HT-29 (cell line): ENCODE measurements at places on chromosomes 12 and 14. TPM values are rescaled to one million over a fixed set of nuclear protein-coding genes. Genes with fewer than 3 reads are reported as not detected.
A peak's percentile ranks its signal among the peaks of the same experiment; 100 is the strongest.

KLRC2 gene
- 2.7 and 3.0 TPM in 2 replicates for total RNA-seq

RPAP3 gene
- 8.6 and 9.4 TPM in 2 replicates for total RNA-seq

HSPB8 gene
- 0.05 and 0.13 TPM in 2 replicates for total RNA-seq

FOXN4 gene
- not detected in 2 replicates for total RNA-seq

ART4 gene
- total RNA-seq = not detected in 2 replicates

RNF31 gene
- 62.3 and 67.8 TPM in 2 replicates for total RNA-seq

REM2 gene
- total RNA-seq = 0.18 and 0.53 TPM in 2 replicates

GRCh38 chr14:77837926-77838325 is 38.0 kb downstream of the ADCK1 start:
- DNase-seq = no peak

DNA sequence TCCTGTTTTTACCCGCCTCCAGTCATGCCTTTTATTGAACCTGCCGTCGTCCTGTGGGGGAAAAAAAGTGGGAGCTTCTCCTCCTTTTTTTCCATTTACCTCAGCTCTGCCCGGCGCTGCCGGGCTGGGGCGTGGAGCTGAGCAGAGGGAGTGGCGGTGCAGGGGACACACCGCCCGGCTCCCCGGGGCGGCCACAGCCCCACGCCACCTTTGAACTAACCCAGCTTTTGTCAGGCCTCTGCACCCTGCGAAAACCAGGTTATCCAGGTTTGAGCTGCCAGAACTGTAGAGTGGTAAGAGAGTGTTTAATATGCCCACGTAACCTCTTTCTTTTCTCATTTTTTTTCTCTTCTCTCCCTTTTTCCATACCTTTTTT is 161.0 kb upstream of the FKBP4 start:
- DNase-seq = no peak

DNA sequence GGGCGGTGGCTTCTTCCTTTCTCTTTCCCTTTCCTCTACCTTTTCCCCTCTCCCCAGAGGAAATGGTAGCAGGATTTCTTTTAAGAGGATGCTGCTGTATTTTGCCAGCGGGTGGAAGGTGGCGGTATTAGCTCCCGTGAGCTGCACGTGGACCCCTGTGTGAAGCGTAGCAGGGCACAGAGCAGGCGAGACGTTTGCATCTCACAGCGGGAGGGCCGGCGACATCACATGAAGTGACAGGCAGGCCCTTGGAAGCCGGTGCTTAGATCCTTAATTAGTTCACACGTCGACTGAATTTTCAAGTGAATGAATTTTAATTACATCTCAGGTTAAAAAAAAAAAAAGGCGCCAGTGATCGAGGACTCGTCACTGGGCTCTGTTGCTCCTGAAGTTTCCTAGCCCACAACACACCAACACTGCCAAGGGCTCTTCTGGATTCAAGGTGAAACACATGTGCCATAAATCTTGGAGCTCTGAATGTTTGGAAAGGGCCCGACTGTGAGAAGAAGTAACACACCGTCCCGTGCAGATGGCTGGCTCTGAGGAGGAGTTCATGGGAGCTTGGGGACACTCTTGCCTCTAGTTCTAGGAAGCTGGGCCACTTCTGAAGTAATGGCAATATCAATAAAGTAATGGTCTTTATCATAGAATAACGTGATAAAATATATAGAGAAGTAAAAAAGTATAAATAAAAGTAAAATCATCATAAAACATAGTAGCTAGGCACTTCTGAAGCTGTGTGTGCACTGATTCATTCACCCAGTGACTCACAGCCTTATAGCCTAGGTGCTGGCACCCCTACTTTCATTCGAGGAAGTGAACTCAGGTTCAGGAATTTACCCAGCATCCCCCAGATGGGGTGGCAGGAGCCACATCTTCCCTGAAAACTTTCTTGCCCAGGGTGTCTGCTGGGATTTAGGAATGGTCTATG is 75.3 kb downstream of the AACS start:
- DNase-seq = peak; percentile 54

DNA sequence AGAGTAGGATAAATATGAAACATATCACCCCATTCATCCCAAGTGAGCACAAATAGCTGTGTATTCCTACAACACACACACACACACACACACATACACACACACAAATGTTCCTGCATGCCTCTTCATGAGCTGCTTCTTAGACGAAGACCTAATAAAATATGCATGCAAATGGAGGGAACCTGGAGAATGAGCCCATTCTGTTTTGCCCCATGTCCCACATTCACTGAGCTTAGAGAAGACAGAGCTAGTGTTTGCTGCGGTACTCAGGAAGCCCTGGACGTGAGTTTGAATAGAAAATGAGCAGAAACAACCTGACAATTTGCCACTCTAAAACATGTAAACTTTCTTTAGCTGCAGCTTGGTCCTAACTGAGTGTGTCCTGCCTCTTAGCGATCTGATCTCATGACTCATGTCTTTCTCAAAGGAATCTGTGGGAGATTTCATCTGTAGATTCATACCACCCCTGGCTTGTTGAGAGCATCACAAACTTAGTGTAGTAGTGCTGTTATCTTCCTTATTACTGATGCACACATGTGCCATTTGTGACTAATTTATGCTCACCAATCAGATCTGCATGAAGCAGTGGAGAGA is 86.8 kb downstream of the ITPR2 start:
- DNase-seq = peak; percentile 30

GRCh38 chr12:68138480-68138879 is 21.1 kb downstream of the IFNG start:
- no peak for DNase-seq

- DNase-seq = peak; percentile 43
Observed at GRCh38 chr12:47813511-47814196, 6.0 kb downstream of the HDAC7 start.

DNA sequence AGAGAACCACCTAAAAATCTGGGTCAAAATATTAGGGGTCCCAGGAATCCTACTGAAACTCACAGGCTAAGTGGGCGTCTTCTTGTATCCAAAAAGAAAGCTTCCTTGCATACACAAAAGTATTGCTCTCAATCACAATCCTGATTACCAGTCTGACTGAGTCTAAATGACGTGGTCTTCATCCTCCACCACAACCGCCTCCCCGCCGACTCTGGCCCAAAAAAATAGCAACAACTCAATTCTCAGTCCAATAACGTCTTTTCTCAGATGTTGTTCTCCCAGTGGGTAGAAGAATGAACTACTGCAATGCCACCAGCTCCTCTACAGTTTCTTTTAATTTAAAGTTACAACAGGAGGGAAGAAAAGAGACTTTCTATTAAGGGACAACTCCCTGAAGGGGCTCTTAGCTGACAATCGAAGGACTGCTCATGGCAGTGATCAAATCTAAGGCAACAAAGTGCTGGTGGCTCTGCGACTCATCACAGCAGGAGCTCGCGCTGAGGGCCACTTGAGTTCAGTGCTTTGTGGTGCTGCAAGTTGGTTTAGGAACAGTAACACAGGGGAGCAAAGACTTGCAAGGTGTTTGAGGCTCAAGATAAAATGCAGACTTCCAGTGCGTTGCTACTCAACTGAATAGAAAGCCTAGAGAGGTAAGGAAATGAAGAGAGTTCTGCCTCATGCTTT is 394.1 kb downstream of the BCAT1 start:
- no peak for DNase-seq

- no peak for DNase-seq
Observed at GRCh38 chr14:94278731-94279130, 14.3 kb downstream of the SERPINA10 start.

DNA sequence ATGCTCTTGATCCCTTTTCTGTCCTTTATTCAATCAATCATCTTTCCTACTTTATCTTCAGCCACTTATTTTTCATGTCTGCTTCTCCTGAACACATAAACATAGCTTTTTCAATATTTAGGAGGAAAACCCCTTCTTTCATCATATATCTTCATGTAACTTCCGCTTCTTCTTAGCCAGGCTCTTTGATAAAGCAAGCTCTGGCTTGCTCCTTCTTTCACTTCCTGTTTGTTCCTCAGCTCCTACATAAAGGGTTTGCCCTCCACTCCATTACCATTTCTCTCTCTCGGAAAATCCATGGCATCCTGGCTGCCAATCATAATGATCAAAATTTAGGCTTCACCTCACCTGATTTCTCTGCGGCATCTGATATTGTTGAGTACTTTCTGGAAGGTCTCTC is 33.7 kb upstream of the HELB start:
- DNase-seq = no peak

DNA sequence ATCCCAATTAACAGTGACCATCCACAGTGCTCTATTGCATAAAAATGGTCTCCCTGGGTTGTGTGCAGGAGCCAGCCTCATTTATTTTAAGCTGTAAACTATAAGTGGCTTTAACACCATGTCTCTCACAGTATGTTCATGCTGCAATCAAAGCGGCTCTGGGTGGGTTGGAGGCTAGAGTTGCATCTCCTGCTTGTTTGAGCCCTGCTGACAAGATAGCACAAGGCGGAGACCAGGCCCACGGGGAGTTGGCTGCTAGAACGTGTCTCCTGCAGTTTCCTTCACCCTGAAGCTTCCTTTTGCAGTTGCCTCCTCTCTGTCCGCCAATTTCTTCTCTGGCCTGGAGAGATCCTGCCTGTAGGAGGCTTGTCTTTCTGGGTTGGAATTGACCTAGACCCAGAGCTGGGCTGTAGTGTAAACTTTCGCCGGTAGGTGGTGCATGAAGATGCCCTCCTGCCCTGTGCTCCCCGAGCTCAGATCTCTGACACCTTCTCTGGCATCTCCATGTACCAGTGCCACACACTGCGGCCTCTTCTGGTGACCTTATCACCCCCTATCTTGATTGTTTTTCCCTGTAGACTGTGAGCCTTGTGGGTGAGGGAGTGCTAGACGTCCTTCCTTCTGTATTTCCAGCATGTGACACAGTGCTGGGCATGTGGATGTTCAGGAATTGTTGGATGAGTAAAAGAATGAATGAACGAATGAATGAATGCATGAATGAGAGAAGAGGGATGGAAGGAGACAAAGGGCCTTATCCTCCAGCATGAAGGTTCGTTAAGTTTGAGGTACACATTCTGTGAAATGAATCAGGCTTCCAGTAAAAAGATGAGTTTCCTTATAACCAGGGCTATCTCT is 10.4 kb downstream of the OTUB2 start:
- DNase-seq = peak; percentile 87

DNA sequence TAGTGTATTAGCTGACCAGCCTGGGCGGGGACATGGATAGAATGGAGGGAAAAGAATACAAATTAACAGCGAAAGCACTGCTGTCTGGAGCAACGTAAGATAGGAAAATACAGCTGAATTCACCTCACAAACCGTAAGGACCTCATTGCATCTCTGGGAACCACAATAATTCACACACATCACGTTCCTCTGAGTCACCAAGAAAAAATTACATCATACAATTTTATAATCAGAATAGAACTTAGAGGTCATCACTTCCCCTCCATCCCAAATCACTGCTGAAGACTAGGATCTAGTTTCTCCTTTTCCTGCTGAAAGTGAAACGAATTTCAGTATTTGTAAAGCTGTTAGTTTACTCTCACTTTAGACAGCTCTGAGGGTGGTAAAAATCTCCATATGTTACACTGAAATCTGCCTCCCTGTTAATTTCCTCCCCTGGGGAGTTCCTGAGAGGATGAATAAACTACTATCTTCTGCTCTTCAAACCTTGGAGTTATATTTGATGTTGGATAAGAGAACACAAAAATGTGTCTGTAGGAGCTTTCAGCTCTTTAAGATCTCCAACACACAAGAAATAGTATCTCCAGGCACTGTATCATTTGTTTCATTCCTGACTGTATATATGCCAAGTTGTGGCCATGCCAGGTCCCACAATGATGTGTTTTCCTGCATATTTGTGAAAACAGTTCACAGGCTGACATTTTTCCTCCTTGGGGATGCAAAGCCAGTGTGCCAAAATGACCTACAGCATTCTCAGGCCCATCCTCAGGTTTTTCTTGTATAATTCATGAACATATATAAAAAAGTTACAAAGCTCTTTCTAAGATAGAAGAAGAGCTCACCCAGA is 63.8 kb upstream of the SSTR1 start:
- DNase-seq = no peak

- DNase-seq = no peak
Observed at GRCh38 chr14:53772936-53773335, 183.7 kb downstream of the BMP4 start.

- no peak for DNase-seq
Observed at GRCh38 chr12:131381716-131382430, 329.0 kb upstream of the SFSWAP start.

DNA sequence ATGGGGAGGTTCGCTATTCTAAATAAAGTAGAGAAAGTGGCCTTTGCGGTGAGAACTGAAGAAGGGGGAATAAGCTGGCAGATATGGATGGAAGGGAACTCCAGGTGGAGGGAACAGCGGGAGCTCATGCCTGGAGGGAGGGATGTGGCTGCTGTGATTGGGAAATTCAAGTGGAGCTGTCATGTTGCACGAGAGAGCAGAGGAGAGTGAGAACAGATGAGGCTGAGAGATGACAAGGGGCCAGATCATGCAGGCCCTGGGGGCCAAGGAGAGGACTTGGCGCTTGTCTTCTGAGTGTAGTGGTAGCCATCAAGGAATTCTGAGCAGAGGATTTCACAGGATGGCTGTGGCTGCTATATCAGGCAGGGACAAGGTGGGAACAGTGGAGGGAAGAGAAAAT is 35.0 kb downstream of the TGFB3 start:
- no peak for DNase-seq

GRCh38 chr12:119666900-119667576 is 895 bp upstream of the PRKAB1 start:
- DNase-seq = no peak

- DNase-seq = no peak
Observed at GRCh38 chr14:59363531-59364226, 101.5 kb downstream of the GPR135 start.

DNA sequence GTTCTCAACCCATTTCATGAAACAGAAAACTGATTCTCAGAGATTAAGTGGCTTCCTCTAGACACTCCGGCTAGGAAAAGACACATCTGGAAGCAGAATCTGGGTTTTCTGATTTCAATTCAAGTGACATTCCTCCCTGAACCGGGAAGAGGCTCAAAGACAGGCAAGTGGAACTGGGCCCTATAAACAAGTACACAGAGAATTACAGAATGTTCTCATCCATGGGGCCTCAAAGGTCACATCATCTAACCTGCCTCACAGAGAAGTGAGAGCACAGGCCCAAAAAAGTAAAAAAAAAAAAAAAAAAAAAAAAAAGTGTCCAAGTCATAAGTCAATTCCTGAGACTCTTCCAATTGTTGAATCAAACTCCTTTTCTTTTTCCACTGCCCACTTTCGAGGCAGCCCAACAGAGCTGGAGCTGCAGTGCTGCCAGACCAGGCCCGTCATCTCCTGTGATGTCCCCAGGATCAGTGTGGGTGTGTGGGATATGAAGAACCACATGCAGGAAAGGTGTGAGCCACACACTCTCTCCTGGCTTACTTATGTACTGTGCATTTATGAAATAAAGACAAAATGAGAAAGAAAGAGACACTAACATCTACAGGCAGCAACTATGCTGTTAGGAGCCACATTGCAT is 2.8 kb upstream of the KRT1 start:
- DNase-seq = no peak

- DNase-seq = no peak
Observed at GRCh38 chr12:49803693-49804450, 24.3 kb downstream of the NCKAP5L start.

- DNase-seq = no peak
Observed at GRCh38 chr14:91229743-91230200, 14.7 kb downstream of the GPR68 start.

- no peak for DNase-seq
Observed at GRCh38 chr12:92467886-92468285, 234.9 kb upstream of the PLEKHG7 start.
